ENCODE measurements at places on chromosomes 2 and 18.

GRCh38 chr2:167692191-167692590, 555.2 kb downstream of the STK39 start:
- DNase-seq = no peak

DNA sequence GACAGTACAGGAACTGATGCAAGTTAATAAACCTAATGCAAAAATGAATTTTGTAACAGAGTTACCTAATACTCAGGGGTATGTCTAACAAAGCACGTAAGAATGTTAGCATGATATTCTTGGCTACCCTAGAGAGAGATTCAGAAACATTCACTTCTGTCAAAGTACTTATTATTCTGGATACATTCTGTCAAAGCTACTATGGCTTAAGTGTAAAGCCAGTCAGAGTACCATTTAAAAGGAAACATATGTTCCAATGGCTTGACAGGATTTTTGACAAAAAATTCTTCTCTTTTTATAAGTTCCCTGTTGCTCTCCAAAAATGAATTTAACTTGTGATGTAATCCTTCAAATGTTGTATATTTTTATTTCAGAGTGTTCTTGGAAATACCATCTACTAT, 85.5 kb downstream of the PIGN start:
- DNase-seq = no peak

GRCh38 chr2:5905661-5906060, 213.5 kb downstream of the SOX11 start:
- DNase-seq = no peak

DNA sequence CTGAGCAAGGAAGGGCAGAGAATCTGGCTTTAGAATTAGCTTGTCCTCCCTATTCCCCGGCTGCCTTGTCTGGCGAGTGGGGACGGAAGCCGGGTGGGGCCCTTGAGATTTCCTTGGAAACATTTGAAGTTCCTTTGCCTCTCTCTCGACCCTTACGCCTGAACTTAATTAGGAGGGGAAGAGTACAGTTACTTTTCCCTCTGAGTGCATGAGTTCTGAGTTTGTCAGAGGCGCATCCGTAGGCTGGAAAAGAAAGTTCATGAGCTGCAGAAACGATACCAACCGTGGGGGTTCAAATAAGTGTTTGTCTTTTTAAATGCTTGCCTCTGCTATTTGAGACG, 468 bp downstream of the PIKFYVE start:
- DNase-seq = no peak

GRCh38 chr2:96324721-96325040, 436 bp upstream of the ITPRIPL1 start:
- no peak for DNase-seq

- DNase-seq = no peak
These were observed 155.9 kb downstream of the ESCO1 start for GRCh38 chr18:21444465-21445212.

GRCh38 chr2:88590998-88591613, 36.2 kb downstream of the EIF2AK3 start:
- DNase-seq = peak; percentile 39

GRCh38 chr2:103810875-103811274, 1043.0 kb upstream of the POU3F3 start:
- DNase-seq = no peak

GRCh38 chr2:177383935-177384334, 8.6 kb upstream of the AGPS start:
- DNase-seq = no peak

GRCh38 chr2:201597397-201597796, 45.9 kb downstream of the TMEM237 start:
- DNase-seq = no peak

DNA sequence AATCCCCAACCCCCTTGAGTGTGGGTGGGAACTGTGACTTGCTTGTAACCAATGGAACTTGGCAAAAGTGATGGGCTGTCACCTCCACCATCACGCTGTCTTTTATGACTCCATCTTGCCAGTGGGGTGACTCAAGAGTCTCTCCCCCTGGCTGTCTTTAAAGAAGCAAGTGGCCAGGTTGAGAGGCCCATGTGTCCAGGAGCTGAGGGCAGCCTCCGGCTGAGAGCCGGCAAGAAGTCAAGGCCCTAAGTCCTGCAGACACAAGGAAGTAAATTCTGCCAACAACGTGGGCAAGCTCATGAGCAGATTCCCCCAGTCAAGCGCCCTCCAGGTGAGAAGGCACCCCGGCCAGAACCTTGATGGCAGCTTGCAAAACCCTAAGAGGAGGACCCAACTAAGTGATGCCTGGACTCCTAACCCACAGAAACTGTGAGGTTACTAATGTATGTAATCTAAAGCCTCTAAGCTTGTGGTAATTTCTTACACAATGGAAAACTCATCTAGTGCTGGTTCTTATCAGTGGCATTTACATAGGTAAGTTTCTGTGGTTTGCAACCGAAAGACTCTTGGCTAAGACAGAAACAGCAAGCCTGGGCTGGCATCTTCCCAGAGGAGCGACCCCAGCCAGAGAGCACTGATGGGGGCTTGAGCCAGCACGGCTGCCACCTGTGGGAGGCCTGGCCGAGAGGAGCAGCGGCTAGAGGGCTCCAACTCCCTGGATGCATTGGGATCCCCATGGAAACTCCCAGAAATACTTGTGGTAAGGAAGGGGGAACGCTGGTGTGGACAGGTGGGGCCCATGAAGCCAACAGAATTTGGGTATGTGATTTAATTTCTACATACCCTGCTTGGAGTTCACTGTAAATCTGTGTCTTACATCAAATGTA, 49.3 kb downstream of the CIB4 start:
- no peak for DNase-seq

- DNase-seq = peak; percentile 72
These were observed 210.9 kb upstream of the PKDCC start for GRCh38 chr2:41836948-41837347.

DNA sequence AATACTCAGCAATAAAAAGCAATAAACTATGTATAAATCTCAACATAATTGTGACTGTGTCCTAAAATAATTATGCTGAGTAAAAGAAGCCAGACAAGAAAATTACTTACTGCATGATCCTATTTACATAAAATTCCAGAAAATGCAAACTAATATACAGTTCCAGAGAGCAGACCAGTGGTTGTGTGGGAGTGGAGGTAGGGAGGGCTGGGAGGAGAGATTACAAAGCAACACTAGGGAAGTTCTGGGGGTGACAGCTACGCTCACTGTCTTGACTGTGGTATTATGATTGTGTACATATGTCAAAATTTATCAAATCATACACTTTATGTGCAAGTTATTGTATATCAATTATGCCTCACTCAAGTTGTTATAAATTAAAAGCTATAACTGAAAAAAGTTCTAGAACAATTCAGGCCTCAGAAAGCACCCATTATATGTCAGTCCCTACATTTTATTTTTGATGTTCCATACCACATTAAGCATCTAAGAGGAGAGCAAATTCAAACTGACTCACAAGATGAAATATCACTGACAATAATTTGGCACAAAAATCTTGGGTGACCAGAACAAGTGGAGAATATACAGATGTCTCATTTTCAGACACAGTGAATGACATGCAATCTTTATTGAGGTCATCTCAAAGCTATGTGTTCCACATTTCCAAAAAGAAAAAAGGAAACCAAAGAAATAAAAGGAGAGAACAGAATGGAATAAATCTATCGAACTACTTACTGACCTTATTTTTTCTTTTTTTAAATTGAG, 85.1 kb downstream of the ANTXR1 start:
- no peak for DNase-seq

- no peak for DNase-seq
These were observed 184.8 kb upstream of the SOX11 start for GRCh38 chr2:5507367-5507766.

Measured in right renal cortex interstitium (tissue), 3 donors.